Activated CD4-positive, alpha-beta T cell treated with anti-CD3 and anti-CD28 coated beads for 4 hours (primary cell): ENCODE measurements at places on chromosomes 7 and 10.

DNA sequence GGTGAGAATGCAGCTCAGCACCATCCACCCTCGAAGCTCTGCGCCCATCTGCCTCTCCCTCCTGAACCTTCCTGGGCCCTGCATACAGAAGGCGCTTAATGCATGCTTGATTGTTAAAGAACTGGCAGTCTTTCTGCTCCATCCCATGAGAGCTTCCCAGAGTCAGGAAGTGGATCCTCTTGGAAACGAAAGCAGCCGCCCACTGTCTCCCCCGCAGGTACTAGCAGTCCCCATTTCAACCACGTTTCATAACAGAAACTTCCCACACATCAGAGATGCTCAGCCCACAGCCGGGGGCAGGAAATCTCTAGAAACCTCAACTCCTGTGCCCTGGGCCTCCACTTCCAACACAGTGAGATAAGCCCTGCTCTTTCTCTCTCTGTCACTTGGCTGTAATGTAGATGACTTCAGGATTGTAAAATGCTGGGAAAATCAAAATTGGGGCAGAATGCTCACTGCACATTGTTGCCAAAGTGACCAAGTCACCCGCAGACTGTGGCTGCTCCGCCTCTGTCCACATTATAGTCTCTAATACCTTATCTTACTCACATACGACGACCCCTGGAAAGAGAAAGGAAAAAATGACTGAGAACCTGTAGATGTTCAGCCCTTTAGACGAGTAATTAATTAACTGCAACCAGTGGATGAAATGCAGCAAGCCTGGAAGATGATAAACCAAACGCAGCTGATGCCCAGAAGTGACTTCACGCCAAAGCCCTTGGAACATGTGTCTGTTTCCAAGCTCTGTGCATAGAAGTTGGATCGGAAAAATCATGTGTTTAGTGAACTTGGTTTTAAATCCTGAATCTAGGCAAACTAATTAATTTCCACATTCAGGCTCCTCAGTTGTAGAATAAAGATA lies 28.5 kb downstream of the GSDME start:
- no peak for DNase-seq

- no peak for DNase-seq
These were observed 54.0 kb downstream of the LAMB4 start for GRCh38 chr7:108076156-108076555.

- DNase-seq: no peak
These were observed 161.2 kb upstream of the FAM3C start for GRCh38 chr7:121557034-121557892.

DNA sequence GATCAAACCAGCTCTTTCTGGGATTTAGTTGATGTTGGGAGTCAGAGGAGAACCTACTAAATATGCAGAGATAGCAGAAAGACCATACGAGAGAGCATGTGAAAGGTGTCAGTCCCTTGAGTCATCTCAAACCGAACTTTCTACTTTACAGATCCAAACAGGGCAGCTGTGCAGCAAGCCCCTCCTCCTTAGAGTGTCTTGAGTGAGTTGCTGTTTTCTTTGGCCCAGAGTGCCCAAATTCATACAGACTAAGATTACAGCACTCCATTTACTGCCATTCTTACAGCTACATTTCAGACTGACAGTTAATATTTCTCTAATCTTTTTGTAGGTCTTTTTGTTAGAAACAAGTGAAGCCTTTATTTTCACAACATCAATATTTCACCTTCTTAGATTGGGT lies 53.4 kb downstream of the NRCAM start:
- no peak for DNase-seq

- no peak for DNase-seq
These were observed 5.0 kb downstream of the NIPSNAP2 start for GRCh38 chr7:55969391-55969790.

DNA sequence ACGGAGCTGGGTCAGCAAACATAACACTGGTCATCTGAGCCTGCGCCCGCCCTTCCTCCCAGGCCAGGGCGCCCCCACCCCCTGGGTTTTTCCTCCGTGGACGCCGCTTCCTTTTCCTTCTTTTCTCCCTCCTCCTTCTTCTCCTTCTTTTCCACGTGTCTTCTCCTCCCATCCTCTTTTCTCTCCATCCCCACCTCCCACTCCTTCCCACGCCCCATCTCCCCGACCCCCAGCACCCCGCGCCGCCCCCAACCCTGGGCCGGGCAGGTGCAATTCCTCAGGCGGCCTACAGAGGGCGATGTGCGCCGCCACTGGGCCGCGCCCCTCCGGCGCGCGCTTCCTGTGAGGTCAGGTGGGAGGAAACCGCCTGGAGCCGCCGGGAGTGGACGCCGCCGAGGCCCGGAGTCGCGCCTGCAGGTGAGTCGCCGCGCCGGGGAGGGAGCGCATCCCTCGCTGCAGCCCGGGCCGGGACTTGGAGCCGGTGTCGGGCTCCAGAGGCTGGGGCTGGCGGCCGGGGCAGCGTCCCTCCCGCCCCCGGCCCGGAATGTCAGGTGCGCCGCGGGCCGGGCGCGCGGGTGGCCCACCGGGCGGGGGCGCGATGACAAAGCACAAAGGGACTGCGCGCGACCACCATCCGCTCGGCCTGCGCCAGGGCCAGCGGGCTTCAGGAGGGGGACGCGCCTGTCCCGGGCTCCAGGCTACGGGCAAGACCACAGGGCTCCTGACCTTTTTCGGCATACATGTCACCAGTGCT lies at the start of gene FAM241B:
FAM241B (plus strand) TSS at position 351 of the 754 bp plus-strand sequence. CDS start 1,497 bp downstream, outside the sequence.
- DNase-seq: peak; percentile 68

- peak; percentile 91 for DNase-seq
These were observed 984 bp downstream of the SMURF1 start for GRCh38 chr7:99142727-99143520.

- no peak for DNase-seq
These were observed 292.4 kb upstream of the KLF14 start for GRCh38 chr7:131026297-131027000.

- no peak for DNase-seq
These were observed 590.0 kb upstream of the SEMA3D start for GRCh38 chr7:85776691-85777345.

DNA sequence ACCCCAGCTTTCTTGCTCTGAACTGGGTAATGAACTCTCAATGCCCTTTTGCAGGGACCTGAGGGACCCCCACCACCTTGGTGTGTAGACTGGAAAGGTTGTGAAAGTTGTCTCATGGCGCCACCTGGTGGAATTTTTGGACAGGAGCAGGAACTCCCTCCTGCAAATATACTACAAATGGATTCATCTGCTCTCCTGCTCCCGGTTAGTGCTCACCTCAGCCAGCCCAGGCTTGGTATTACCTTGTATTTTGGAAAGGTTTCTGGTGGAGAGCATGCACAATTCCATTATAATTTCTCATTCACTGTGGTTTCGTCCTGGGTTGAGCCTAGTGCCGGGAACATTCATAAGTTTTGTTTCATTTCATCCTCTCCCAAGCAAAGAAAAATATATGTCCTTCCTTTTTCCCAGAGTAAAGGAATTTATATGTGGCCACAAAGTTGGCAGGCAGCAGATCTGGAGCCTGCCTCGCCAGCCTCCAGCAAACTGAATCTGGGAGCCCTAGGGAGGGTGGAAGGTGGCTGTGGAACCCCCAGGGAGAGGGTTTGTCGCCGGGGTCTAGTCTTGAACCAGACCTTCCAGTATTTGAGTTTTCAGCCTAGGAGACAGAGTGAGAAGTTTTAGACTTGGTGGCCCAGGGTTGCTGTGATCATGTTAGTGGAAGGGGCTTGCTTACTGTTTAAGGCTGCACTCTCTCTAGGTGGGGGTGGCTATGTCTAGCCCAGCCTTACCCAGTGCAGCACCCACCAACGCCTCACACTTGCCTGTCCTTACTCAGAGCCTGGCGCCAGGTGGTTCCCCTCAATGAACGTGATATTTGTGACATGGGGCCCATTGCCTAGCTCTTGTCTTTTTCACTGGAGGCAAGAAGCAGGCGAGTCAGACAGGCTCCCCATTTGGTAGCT lies 9.5 kb downstream of the FAM241B start:
- DNase-seq: peak; percentile 63

DNA sequence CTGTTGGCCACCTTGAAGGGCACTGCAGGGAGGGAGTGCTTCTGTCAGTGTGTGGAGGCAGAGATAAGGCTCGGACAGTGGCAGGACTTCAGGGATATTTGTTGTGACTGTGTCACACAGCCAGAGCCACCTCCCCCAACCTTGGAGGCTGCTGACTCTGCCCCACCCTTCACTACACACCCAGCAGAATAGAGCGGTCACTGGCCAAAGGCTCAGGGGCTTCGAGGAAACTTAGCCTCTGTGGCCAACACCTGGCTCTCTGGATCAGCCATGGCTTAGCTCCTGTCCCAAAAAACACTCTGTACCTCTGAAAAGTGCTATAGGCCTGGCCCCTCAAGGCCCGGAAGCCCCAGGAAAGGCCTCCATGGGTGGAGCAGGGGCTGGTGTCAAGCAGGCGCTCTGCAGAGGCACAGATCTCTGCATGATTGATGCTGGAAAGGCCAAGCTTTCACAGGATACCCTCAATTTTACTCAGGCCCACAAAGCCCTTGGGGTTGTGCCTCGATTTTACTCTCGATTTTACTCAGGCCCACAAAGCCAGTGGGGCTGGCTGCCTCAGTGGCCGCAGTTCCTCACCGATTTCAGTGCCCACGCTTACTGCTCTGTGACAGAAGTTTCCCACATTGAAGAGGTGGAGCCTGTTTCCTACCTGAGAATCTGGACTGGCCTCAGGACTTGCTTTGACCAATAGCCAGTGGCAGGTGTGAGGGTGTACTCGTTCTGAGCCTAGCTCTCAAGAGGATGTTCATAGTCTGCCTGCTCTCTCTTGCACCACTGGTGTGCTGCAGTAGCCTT lies 113.2 kb upstream of the GPR26 start:
- DNase-seq: no peak

- no peak for DNase-seq
These were observed 972 bp upstream of the CXCL12 start for GRCh38 chr10:44385696-44386441.

- no peak for DNase-seq
These were observed 64.1 kb upstream of the MALRD1 start for GRCh38 chr10:18984531-18984930.

GRCh38 chr10:59879363-59879913 lies 26.9 kb downstream of the CCDC6 start:
- no peak for DNase-seq

- DNase-seq: no peak
These were observed 8.0 kb upstream of the TAS2R60 start for GRCh38 chr7:143435266-143435665.

- no peak for DNase-seq
These were observed 5.6 kb downstream of the AVL9 start for GRCh38 chr7:32500922-32501341.

GRCh38 chr10:128180843-128181242 lies 54.6 kb upstream of the MKI67 start:
- peak; percentile 40 for DNase-seq

- no peak for DNase-seq
These were observed 20.7 kb downstream of the SKAP2 start for GRCh38 chr7:26843705-26844104.

GRCh38 chr7:96034940-96035727 lies 262.8 kb downstream of the DYNC1I1 start:
- no peak for DNase-seq

- no peak for DNase-seq
These were observed 53.5 kb upstream of the TNS3 start for GRCh38 chr7:47635091-47636080.

- DNase-seq: no peak
These were observed 19.0 kb downstream of the MINPP1 start for GRCh38 chr10:87523731-87524130.

GRCh38 chr10:14815681-14816080 lies 22.2 kb downstream of the CDNF start:
- no peak for DNase-seq
